Activated CD4-positive, alpha-beta memory T cell treated with anti-CD3 and anti-CD28 coated beads, Interleukin-2, amount 10 ng/mL, durations not matched to agents 7 days and 5 days (primary cell): ENCODE measurements at places on chromosomes 3 and 15.

DNA sequence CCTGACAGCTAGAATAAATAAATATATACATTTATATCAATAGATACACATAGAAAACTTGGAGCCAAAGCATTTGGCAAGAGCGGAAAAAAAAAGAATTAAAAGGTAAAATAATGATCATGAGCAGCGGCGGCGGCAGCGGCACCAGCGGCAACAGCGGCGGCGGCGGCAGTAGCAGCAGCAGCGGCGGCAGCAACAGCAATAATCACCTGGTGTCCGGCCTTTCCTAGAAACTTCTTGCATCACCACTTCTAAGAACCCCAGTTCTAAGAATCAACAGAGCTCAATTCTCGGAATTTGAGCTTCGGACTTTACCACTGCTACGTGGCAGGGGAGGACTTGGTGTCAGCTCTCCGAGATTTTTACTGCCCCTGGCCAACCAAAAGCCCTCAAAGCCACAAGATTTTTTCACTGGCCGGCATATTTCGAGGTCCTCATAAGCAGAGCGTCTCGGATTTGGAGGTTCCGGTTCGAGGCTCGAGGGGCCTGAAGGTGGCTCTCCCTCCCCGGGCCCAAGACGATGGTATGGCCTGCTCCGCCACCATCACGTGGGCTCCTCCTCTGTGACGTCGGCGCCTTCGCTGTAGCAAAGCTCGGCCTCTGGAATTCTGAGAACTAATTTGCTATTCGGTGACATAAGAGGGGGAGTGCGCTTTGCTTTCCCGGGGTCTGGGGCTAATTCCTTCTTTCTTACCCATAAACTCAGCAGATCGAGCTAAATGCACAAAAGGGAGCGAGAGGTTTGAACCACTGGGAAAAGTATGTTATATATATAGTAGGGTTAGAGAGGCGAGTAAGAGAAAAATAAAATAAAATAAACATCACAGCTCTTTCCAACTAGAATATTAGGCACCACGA lies at the start of gene BCL6:
BCL6 (minus strand) TSS at position 268 of the 858 bp plus-strand sequence. CDS start 11,775 bp downstream, outside the sequence.
- DNase-seq = peak; percentile 91

GRCh38 chr3:123431658-123432324 lies 17.1 kb downstream of the ADCY5 start:
- no peak for DNase-seq

GRCh38 chr3:8987645-8988383 lies 24.5 kb upstream of the RAD18 start:
- peak; percentile 70 for DNase-seq

DNA sequence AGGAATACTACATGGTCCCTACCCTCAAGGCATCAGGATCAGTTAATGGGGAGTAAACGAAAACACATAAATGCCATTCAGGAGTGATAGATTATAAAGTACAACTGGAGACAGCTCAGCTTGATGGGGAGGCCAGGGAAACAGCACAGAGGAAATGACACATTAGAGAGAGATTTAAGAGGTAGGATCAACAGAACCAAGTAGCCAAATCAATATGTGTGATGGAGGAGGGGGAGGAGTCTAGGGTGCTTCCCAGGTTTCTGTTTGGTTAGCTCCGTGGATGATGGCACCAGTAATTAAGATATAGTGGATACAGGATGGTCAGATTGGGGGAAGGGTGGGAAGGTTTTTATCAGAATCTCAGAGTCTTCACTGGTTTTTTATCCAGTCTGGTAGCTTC lies 229.5 kb upstream of the ROPN1 start:
- DNase-seq = no peak

- peak; percentile 50 for DNase-seq
Measured at GRCh38 chr15:66251790-66252684, 1.5 kb downstream of the MEGF11 start.

- no peak for DNase-seq
Measured at GRCh38 chr15:58852347-58852746, 81.1 kb downstream of the SLTM start.

DNA sequence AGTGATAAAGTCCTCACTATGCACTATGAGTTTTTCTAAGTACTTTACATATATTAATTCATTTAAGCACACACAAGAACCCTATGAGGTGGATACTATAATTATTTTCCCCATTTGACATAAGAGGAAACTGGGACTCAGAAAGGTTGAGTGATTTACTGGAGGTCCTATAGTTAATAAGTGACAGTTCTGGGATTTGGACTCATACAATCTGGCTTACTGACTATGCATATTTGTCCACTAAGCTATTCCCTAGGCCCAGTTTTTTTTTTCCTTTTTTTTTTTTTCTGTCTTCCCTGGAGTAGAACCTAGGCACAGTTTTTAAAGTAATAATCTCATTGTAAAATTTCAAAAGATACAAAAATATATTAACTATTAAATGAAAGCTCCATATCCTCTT lies 6.3 kb upstream of the RTP2 start:
- no peak for DNase-seq

DNA sequence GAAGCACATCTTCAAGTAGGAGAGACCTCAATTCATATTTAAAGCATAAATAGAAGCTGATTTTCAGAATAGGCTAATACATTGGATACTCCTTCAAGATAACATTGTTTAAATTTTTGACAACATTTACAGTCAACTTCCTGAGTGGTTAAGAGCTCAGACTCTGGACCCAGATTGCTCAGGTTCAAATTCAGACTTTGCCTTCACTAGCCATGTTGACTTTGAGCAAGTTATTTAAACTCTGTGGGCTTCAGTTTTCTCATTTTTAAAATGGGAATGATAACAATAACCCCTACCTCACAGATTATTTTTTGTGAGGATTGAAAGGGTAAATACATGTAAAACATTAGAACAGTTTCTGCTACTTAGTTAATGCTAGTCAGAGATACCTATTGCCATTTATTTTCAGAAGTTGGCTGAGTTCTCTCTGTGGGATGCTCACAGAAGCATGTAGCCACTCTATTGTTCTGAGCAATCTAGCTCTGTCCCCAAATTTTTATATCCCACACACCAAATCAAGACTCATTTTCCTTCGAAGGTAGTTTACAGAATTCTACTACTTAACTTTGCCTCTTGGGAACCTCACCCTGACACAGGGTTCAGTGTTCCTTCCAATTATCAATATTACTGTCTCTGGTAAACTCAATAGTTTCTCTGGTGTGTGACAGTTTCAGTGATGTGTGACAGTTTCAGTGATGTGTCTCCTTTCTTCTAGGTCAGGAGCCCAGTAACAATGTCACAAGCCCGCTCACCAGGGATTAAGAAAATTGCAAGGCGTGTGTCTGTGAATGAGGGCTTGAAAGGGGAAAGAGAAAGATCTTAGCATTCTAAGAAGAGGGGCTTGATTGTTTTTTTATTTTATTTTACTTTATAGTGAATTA lies 79.4 kb upstream of the OSTN start:
- DNase-seq = no peak

DNA sequence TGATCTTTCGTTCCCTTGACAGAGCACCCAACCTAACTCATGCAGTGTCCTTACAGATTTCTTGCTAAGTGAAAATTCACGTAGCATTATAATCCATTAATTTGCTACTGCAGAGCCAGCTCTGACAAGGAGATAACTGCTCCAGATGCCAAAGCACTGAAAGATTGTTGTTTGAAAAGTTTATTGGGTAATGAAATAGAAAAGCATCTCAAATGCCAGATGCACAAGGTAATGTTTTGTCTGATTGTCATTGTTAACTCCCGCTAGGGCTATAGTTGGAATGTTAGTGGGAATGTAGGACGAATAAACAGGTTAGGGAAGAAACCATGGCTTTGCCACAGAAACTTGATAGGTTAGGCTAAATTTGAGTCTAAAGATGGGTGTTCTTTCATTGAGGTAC lies 20.2 kb upstream of the SLC2A2 start:
- no peak for DNase-seq

- DNase-seq = no peak
Measured at GRCh38 chr15:48976444-48977088, 12.8 kb upstream of the SHC4 start.

- DNase-seq = no peak
Measured at GRCh38 chr15:80404761-80405553, 775 bp downstream of the ARNT2 start.

DNA sequence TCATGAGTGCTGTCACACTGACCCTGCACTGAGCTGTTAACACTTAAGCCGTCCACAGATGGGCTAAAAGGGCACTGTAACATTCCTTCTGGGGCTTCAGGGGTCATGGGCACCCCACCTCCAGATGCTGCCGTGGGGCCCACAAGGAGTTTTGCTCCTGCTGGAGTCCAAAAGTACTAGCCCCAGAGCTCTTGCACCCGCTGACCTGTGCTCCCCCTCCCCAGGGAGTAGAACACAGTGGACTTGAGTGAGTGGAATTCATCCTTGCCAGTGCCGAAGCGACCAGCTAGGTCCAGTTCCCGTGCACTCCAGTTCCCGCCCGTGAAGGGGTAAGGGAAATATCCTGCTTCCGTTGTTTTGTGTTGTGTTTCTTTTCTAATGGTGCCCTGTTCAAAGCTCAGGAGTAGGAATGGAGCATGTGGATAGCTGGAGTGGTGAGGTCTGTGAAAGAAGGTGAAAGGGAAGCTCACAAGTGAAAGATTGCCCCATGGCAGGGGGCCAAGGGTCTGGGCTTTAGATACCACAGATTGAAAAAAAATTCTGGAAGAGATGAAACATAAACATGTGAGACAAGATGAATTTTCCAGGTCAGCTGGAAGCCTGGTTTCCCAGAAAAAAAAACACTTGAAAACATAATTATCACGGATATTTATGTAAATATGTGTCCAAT lies 36.6 kb downstream of the SLCO2A1 start:
- DNase-seq = no peak

DNA sequence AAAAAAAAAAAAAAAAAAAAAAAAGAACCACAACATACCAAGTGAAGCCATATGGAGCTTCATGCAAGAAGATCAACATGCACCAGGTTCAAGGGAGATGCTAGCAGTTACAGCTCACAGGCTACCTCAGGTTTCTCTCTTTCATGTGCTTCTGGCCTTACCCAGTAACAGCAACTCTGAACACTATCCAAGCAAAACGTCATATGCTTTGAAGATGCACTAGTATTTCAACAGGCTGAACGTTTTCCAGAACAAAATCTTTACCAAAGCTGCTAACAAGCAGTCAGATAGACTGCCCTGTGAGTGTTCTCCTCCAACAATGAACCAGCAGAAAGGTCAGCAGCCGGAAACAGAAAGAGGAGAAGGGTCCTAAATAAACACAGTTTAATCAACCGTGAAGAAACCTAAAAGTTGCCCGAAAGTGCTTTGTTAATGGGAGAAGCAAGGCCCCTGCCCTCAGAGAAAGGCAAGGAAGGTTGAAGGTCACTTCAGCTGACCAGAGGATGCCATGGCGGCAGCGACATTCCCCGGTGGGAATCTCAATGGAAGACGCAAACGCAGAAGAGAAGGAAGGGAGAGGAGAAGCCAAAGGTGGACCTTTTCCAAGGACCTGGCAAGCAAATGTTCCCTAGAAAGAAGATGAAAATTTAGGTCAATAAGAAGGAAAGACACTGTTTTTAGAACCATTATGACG lies 80.1 kb downstream of the CCNL1 start:
- no peak for DNase-seq

- DNase-seq = no peak
Measured at GRCh38 chr15:42035435-42035761, 14.6 kb upstream of the PLA2G4E start.

DNA sequence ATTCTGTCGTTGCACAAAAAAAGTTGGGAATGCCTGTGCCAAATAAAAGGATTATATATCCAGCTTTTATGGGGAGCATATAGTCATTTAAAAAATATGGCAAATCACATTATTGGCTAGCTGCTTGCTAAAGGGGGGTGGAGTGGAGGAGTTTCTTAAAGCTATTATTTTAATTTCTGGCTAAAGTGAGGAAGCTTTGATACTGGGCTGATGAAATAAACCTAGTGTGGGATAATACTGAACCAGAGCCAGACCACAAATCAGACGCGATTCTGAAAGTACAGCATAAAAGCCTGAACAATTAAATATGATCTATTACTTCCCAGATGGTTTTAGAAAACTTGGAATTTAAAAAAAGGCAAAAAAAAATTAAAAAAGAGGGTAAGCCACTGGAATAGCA lies 14.4 kb downstream of the POLR2M start:
- DNase-seq = no peak

GRCh38 chr3:98376631-98377030 lies 13.8 kb upstream of the OR5K3 start:
- no peak for DNase-seq

GRCh38 chr3:16940769-16941700 lies 56.3 kb downstream of the PLCL2 start:
- no peak for DNase-seq

DNA sequence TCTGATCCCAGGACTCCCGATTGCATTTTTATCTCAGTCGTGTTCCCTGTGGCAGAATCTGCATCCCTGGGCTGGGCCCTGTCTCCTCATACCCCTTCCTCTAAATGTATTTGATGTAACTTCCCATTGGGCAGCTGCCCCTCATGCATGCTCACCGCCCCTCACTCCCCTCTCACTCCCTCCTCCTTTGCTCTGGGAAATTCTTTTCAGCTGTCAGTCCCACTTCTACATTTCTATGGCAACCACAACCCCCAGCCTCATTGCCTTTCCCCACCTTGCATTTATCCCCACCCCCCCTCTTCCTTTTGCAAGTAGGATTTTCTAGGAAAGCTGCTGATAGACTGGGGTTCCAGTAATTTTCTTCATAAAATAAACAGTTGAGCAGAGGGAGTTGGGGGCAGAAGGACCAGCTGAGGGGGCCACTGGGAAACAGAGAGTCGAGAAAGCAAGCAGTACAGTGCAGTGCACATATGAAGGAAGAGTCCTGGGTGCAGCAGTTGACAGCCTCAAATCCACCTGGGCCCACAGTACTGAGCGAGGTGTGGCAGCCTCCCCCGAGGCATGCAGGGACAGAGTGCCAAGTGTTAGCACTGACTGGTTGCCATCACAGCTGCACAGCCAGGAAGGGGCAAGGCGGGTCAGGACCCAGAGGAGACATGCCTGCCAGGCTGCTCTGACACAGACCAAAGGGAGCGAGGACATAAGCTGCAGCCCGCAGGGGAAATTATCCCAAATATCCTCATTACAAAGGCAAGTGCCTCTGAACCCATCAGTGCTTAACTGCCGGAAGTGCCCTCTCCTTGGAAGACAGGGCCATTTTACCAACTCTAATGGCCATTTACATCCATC lies 476.3 kb downstream of the EPHB1 start:
- no peak for DNase-seq

- DNase-seq = no peak
Measured at GRCh38 chr3:189588070-189588469, 43.1 kb upstream of the TP63 start.

GRCh38 chr3:32432045-32432710 lies 40.5 kb downstream of the CMTM7 start:
- DNase-seq = peak; percentile 41

- DNase-seq = no peak
Measured at GRCh38 chr3:176403531-176403930, 793.8 kb downstream of the TBL1XR1 start.

DNA sequence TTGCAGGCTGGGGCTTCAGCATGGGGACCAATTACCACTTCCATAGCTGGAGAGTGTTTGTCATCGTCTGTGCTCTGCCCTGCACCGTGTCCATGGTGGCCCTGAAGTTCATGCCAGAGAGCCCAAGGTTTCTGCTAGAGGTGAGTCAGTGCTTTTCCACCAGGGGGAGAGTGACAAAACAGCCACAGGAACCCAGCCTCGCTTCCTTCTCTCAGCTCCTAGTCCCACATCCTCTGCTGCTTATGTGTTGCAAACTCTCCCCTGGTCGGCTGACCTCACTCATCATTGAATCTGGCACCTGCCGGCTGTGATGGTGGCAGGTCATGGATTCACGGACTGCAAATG lies 158.3 kb downstream of the SV2B start:
- DNase-seq = peak; percentile 19
